ENCODE measurements at places on chromosomes 5 and 9.

- no peak for DNase-seq
These were observed 8.3 kb upstream of the NKD2 start for GRCh38 chr5:1000329-1000728.

DNA sequence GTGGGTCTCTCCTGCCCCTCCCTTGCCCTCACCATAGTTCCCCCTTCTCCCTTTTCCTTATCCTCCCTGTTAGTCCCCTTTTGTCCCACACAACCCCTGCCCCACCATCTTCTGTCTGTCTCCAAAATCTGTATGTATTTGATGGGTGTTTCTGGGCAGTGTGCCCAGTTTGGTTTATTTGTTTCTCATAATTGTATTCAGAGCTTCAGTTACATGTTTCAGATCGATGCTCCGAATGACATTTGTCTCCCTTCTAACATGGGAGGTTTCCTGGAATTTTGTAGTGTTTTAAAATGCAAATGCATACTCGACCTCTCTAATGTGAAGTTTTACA lies 22.2 kb downstream of the FBXL7 start:
- DNase-seq = no peak

DNA sequence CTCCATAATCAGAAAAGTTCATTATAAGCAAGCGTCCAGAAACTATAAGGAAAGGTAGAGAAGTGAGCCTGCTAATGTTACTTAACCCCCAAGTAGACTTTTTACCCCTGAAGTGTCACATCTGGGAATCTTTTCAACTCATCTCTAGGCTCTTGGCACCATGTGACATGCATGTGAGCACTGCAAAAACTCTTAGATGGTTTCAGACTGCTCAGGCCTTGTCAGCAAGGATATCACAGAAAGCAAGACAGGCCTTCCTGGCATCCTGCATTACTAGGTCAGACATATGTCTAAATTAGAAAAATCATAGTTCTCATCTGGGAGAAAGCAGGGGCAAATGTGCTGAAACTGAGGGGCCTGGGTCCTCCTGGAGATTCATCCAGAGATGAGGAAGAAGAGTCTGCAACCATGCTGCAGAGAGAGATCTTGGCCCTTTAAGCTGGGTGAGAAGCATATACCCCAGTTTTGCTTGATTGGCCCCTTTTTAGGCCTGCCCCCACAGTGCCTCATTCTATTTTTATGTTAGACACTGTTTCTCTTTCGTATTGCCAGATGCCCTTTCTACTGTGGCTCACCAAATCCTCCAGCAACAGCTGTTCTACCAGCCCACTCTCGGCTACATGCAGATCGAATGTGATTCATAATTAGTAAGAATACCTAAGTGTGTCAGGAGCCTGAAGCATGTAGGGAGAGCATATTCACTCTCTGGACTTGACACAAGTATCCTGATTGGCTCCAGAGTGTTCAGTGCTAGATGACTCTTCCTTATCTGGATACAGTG lies 19.0 kb downstream of the TMEM8B start:
- DNase-seq = peak; percentile 86

DNA sequence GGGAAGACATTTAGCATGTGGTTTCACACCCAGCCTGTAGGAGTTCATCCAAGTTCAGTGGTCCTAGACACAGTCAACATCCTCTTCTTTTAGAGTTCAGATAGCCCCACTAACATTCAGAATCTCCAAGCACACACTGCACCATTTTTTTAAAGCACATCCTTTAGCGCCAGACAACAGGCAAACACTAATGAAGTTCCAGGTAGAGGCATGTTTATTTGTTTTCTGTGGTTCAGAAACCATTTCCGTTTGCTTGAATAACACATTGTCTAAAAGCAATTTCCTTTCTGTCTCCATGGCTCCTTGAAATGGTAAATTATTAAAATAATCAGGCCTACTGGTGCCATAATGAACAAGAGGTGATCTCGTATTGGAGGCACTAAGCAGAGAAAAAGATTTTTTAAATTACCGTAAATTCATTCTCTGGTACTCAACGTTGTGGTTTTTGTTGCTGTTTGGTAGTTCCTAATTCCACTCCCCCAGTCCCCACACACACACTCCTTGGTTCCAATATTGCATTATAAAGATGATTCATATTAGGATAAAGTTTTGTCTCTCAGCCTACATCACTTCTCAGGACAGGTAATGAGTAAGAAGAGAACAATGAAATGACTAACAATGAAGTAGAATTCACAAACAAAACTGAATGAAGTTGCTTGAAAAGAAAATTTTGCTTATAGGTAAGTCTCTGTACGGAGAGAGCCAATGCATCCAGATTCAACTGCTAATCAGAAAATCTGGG lies 153.1 kb downstream of the PCSK1 start:
- DNase-seq = peak; percentile 65

- no peak for DNase-seq
These were observed 89.3 kb upstream of the SV2C start for GRCh38 chr5:75993643-75994520.

- DNase-seq = no peak
These were observed 322.7 kb downstream of the ARHGEF28 start for GRCh38 chr5:73948720-73949119.

- DNase-seq = no peak
These were observed 24.7 kb upstream of the RXRA start for GRCh38 chr9:134301387-134302129.

GRCh38 chr5:145682197-145682899 lies 152.8 kb downstream of the PRELID2 start:
- no peak for DNase-seq

DNA sequence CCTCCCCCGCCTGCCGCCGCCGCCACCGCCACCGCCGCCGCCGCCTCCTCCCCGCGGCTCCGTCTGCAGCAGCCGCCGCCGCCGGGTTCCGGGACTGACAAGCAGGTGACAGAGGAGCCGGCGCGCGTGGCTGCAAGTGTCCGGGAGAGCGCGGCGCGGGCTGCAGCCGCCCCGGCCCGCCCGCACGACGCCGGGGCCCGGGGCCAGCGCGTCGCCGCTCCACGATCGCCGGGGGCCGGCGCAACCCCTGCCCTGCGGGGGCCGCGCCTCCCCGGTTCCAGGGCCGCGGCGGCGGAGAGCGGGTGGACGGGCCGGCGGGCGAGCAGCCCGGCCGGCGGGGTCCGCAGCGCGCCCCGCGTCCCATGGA lies 343 bp downstream of the LMX1B start:
- DNase-seq = no peak

- DNase-seq = no peak
These were observed 66.0 kb downstream of the TBCA start for GRCh38 chr5:77709993-77710685.

- no peak for DNase-seq
These were observed 17.6 kb downstream of the FIBCD1 start for GRCh38 chr9:130921300-130921988.

DNA sequence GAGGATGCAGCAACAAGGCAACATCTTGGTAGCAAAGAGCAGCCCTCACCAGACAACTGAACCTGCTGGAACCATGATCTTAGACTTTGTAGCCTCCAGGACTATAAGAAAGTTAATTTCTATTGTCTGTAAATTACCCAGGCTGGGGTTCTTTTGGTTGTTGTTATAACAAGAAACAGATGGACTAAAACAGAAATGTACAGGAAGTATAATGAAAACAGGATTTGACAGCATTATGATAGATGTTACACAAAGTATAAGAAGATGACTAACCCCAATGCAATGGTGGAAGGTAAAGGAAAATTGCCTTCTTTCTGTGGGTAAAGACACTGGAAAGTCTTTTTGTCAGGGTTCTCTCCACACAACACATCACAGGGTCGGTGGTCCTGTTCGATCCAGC lies 204.2 kb downstream of the SGCD start:
- no peak for DNase-seq
